ENCODE measurements at places on chromosomes 16 and 17.

- DNase-seq = peak; percentile 24
These were observed 1.2 kb upstream of the TNRC6C start for GRCh38 chr17:77957235-77957856.

DNA sequence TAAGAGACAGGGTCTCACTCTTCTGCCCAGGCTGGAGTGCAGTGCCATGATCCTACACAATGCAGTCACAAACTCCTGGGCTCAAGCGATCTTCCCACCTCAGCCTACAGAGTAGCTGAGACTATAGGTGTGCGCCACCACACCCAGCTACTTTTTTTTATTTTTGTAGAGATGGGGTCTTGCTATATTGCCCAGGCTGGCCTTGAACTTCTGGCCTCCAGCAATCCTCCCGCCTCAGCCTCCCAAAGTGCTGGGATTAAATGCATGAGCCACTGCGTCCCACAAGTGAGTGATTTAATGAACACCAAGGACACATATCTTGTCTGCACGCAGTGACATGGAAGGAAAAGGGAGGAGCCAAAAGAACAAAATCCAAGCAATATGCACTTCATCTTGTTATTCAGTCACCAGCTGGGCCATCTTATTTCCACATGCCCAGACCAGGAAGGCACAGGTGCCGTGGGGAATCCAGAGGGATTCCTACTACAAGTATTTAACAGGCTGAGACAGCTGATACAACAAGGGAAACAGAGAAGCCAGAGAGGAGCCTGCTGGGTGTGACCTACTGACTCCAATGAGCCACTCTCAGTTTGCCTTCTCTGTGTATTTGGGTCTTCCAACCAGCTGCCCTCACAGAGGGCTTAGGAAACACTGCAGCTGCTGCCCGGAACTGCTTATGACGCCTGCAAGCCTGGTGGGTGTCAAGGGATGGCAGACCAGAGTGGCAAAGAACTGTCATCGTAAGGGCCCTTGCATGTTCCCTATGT is 17.0 kb downstream of the LSM12 start:
- no peak for DNase-seq

- DNase-seq = peak; percentile 74
These were observed 5.5 kb upstream of the CACNG5 start for GRCh38 chr17:66829386-66829864.

DNA sequence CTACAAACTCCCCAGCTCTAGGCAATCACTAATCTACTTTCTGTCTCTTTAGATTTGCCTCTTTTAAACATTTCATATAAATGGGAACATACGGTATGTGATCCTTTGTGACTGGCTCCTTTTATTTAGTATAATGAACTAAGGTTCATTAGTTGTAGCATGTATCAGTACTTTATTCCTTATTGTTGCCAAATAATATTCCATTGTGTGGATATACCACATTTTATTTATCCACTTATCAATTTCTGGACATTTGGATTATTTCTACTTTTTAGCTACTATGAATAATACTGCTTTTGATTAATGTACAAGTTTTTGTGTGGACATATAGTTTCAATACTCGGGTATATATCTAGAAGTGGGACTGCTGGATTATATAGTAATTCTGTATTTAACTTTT is 7.9 kb downstream of the DDX19B start:
- no peak for DNase-seq

GRCh38 chr17:29827179-29827578 is 102.8 kb downstream of the SSH2 start:
- DNase-seq = no peak

GRCh38 chr17:4574448-4575045 is 9.8 kb upstream of the SMTNL2 start:
- DNase-seq = no peak

DNA sequence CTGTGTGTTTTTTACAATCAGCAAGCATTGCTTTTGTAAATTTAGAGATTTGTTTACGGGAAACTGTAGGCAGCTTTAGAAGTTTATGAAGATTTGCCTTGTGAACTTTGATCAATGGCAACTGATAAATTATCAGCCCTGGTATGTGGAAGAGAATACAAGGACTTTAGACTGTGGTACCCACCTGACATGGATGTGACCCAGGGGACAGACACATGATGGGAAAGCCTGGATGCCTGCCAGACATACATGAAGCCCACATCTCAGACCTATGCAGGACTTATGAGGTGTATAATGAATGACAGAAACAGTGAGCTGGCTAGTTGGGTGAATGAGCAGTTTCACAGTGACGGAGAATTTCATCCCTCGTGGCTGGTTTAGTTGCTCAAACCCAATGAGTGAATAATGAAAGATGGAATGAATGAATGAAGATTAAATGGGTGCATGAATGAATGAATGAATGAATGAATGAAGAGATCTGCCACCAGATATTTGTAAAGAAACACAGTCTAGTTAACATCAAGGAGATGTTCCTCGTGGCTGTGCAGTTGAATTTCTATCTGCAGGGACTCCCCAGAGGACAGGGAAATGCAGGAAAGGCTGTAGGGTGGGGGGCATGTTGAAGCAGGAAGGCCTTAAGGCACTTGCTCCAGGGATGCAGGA is 7.6 kb downstream of the TMEM92 start:
- no peak for DNase-seq

- DNase-seq = no peak
These were observed 59.1 kb downstream of the PRMT7 start for GRCh38 chr16:68369697-68370580.

- DNase-seq = no peak
These were observed 468.0 kb downstream of the HS3ST3B1 start for GRCh38 chr17:14768923-14769322.

DNA sequence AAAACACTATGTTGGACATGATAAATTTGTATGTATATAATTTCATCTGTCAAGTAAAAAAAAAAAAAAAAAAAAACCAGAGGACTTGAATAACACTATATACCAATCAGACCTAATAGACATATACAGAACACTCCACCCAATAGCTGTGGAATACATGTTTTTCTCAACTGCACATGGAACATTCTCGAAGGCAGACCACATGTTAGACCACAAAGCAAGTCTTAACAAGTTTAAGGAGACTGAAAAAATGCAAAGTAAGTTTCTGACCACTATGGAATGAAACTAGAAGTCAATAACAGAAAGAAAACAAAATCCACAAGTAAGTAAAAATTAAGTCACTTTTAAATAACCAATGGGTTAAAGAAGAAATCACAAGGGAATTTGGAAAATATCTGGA is 8.4 kb upstream of the CNTNAP4 start:
- DNase-seq = peak; percentile 20

DNA sequence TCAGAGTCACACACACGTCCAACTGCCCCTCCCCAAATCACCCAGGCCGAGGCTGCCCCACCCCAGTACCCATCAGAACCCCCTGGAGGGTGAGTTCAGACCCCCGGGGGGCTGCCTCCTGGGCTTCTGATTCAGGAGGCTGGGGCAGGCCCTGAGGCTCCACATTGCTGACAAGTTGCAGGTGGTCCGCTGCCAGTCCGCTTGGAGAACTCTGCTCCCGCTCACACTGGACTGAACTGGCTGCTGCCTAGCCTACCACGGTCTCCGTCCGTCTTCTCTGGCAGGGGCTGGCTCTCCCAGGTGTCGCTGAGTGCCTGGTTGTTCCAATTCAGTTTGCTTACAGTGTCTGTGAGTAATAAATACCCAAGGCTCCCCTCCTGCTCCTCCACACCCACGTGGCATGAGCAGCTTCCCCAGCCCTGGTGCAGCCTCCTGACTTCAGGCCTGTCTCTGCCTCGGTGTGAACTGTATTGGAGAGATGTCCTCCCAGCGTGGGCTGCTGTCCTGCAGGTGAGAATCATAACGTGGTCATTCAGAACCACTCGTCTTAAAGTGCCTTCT is 163.4 kb downstream of the LAT start:
- DNase-seq = no peak

DNA sequence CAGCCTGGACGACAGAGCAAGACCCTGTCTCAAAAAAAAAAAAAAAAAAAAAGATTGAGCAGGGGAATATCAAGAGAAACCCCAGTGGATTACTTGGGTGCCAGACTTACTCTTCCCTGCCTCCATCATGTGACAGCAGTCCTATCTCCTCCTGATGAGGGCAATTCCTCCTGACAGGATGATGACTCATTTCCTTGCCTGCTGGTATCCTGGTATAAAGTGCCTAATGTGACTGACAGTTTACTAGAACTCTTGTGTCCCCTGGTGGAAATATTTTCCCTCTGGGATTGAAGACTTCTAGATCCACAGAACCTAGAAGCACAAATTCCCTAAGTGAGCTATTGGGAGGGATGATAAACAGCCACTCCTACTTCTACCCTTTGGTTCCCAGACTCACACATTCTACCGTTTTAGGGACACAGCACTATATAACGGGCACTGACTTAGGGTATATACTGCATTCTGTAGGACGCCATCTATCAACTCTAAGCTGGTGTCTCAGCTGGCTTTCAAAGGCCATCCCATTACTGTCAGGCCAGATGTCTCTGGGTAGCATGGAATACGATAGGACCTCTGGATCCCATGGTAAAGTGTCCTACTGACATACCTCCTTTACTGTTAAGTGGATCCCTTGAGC is 114.6 kb upstream of the MED13 start:
- peak; percentile 23 for DNase-seq

DNA sequence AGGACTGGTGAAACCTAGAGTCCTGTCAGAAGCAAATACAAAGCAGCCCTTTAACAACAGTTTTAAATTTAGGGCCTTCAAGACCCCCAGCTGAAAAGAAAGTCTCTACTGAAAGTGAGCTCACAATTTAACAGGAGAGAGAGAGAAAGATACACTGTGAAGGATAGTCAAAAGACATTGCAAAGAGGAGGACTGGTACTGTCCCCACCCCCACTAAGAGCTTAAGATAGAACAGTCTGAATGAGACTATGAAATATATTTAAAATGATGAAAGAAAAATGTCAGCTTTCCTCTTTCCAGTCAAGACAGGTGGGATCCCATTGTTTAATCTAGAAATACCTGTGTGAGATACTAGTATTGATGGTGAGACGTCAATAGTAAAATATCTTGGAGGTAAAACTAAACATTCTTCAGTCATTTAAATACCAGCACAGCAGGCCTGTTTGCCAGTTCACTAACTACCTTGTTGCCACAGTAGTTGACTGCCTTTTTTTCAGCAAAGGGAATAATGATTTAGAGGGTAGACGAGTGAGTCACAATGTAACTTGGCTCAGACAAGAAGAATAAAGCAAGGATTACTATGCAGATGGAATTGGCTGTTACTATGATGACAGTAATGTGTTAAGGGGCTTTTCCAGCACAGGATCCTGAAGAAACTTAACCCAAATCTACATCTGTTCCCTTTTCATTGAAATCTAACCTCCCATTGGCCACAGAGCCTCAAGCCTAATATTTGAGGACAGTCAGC is 47.2 kb upstream of the RASL10B start:
- peak; percentile 78 for DNase-seq

DNA sequence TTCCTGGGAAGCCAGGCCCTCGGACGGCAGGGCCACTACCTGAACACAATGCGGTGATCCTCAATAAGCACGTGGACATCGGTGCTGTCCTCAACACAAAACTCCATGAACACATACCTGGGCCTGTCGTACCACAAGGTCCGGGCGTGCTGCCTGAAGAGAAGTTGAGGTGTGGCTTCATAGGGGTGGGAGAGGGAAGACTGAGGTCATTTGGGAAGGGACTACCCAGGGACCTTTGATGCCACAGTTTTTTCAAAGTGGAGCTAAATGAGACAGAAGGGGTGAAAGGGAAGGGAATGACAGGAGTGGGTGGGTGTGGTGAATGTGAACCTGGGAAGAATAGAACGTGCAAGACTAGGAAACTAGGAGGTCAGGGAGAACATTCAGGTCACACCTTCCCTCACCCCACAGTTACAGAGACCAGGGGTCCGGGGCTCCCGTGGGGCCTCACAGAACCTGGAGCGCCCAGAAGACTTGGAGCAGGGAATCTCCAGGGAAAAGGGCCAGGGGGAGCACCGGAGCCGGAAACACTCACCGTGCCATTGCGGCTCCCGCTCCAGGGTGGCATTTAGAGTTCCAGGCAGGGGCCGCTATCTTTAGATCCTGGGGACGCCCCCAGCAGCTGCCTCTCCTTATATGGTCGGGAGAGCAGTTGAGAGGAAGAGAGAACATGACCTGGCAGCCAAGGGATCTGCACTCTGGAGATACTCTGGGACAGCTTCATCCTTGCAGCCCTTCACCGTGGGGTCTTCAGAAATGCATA is at the start of gene PTGES3L:
PTGES3L (minus strand) TSS at position 570 of the 763 bp plus-strand sequence; CDS start at position 543, 27 bp downstream.
- DNase-seq = peak; percentile 48

GRCh38 chr16:85717393-85718152 is 28.8 kb upstream of the GINS2 start:
- peak; percentile 62 for DNase-seq

Measured in astrocyte of the spinal cord (primary cell).